ENCODE measurements at places on chromosomes 5 and 9.

GRCh38 chr5:1288439-1289335 is 6.2 kb downstream of the TERT start:
- no peak for DNase-seq

DNA sequence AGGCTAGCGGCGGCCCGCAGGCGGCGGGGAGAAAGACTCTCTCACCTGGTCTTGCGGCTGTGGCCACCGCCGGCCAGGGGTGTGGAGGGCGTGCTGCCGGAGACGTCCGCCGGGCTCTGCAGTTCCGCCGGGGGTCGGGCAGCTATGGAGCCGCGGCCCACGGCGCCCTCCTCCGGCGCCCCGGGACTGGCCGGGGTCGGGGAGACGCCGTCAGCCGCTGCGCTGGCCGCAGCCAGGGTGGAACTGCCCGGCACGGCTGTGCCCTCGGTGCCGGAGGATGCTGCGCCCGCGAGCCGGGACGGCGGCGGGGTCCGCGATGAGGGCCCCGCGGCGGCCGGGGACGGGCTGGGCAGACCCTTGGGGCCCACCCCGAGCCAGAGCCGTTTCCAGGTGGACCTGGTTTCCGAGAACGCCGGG is 253 bp downstream of the SLC12A2 start:
- DNase-seq: no peak

DNA sequence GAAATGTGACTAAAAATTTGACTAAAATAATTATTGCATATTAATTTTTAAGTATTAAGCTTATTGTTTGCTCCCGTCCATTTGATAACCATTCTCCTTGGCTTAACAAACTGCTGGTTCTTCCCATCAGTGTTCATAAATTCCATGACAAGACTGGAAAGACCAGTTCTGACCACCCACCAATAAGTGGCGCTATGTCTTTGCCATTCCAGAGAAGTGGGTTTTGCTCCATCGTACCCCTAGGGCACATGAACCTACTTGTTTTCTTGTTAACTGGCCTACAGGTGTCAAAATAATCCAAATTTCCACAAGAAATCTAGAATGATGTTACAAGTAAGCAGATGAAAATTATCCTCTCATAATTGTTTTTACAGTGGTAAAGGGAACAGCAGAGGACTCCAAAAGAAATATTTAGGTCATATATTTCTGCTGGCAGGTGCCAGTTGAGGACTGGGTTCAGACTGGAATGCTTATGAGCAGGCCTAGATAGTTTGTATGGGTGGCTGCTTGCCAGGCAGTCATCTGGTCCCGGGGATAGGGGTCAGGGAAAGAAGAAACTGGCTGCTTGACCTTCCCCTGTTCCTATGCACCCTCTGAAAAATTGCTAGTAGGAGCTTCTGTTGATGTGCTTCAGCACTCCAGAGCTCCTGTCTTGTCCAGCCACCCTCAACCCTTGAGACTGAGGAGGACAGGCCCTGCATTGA is 283.1 kb upstream of the ADAMTSL1 start:
- DNase-seq: no peak

GRCh38 chr5:14859980-14860379 is 11.6 kb downstream of the ANKH start:
- DNase-seq: no peak

DNA sequence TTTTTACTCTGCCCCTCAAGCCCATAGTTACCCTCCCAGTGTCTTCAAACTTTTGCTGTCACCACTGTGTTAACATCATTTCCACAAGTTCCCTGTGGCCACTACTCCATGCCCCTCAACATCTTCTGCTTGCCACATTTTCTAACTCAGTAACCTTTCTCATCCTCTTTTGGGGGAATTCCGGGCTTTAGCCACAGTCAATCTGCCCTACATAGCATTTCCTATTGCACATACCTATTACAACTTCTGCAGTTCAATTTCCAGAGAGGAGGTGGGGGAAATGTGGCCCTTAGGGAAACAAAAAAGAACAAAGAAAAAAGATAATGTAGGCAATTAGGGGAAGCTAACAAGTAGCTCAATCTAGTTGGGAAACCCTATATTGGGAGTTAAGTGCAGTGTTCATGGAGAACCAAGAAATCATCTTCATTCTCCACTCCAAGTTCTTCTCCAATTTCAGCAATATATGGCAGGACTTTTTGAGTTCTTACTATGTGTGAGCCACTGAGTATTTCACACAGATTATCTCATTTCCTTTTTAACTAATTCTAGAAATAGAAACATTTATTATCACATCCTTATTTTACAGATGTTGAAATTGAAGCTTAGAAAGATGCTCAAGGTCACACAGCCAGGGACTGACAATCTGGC is 40.2 kb upstream of the LPAR1 start:
- no peak for DNase-seq

DNA sequence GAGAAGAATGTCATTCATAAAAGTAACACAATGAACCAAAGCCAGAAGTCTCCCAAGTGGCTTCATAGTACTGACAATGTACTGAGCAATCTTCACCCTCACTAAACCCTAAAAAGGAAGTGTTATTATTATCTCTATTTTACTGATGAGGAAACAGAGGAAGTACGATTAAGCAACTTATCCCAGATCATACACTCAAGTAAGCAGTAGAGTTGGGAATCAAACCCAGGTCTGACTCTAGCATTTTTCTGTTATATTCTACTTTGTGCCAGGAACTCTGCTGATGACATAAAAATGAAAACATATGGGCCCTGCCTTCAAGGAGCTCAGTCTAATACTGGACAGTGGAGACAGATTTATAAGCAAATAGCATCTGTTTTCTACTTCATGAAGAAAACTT is 109.2 kb downstream of the RAPGEF6 start:
- no peak for DNase-seq

DNA sequence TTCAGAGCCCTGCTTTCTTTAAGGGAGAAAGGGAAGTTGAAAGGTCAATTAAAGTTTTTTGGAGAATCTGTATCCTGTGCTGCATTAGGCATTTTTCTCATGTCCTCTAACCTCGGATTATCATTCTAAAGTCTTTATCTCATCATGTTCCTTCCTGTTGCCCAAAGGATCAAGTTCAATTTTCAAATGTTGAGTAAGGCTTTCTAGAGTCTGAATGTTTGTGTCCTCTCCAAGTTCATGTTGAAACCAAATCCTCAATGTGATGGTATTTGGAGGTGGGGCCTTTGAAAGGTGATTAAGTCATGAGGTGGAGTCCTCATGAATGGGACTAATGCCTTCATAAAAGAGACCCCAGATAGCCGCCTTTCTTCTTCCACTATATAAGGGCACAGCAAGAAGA is 20.2 kb upstream of the TNC start:
- no peak for DNase-seq

- no peak for DNase-seq
Observed at GRCh38 chr9:79868567-79869189, 296.9 kb downstream of the TLE4 start.

GRCh38 chr9:15505921-15506320 is 4.8 kb downstream of the PSIP1 start:
- DNase-seq: no peak

DNA sequence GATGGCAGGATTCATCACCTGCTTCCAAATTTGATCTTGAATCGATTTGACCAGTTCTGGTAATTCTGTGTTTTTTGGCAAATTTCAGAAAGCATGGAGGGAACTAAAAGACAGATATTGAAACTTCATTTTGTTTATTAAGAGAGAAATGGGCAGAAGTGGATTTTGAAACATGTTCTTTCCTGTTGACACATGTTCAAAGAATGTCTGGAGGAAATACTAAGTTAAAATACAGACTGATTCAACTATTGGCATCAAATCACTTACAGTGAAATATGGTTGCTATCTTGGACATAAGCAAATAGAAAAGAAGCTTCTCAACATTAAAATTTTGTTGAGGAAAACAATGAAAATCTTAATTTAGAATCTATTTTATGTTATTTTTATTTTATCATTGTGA is 19.3 kb upstream of the GZMK start:
- DNase-seq: no peak

- no peak for DNase-seq
Observed at GRCh38 chr9:121598167-121598964, 53.1 kb upstream of the DAB2IP start.

DNA sequence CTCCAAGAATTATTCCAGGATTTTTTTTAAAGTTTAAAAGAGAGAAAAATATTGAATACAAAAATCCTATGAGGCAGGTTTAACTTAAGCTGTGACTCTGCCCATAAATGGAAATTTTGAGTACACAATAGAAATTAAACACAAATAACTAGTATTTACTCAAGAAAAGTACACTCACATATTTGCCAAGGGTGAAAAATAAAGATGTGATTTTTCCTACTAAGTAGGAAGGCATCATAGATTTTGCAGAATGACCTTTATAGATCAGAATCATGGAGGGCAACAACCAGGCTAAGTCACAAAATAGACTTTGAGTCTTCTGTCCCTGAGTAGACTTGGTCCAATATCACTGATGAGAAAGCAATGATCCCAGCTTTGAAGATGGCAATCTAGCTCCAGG is 102.7 kb upstream of the SLC12A2 start:
- no peak for DNase-seq

DNA sequence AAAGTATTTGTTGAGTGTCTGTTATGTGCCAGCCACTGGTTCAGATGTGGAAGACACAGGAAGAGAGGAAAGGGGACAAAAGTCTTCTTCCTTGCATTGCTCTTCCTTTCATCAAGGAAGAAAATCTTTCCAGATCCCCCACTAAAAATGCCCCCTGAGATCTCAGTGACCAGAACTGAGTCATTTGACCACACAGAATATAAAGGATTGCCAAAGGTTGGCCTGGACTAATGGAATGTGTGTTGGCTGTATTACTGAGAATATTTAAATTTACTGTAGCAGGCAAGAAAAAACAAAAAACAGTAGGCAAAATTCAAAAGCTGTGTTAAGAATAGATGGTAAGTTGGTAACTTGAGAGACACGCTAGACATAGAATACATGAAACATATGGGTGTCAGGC is 10.0 kb upstream of the SEPTIN8 start:
- DNase-seq: no peak

DNA sequence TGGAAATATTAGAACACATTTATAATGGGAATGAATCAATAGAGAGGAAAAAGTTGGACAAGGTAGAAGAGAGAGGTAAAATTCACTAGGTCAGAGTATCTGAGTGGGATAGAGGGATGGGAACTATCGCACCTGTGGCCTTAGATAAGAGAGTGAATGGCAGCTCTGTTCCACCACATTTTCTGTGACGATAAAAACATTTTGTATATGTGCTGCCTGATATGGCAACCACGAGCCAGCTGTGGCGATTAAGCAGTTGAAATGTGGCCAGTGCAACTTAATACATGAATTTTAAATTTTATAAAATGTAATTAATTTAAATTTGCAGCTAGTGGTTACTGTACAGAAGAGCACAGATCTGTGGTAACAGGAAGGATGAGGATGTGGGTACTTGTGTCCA is 46.7 kb downstream of the ZNF354A start:
- no peak for DNase-seq

GRCh38 chr5:42517164-42517563 is 93.9 kb downstream of the GHR start:
- no peak for DNase-seq

- DNase-seq: no peak
Observed at GRCh38 chr5:168843277-168844015, 264.3 kb upstream of the PANK3 start.

DNA sequence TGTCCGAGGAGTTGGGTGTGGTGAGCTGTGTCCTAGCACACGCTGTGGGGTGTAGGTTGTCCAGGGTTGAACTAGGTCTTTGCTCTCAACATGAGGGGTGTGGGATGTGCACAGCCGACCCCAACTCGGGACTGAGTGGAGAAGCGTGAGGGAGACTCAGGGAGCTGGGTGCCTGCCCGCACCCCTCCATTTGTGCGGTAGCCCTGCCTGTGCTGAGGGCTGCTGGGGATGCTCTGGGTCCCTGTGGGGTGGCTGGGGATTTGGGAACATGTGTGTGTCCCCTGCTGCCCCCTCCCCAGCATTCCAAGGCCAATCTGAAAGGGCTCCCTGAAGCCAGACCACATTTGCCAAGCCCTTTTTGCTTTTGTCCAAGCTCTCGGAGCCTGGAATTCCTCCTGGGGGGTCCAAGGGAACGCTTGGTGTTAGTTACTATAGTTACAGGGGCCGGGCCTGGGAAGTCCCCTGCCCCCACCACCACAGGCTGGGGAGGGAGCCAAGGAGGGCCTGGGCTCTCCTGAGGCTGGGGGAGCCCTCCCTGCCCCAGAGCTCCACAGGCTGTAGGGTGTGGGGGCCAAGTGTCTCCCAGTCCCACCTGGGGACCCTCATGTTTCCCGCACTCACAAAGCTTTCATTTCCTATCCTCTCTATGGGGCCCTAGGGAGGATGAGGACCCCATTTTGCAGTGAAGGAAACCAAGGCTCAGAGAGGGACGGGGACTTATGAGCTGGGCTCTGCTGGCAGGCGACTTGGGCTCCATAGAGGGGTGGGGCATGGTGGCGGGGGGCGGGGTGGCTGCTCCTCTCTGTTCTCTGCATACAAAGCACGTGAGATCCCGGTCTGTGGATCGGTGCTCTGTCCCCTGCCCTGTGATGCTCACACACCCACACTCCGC is 1.1 kb downstream of the CRB2 start:
- no peak for DNase-seq

DNA sequence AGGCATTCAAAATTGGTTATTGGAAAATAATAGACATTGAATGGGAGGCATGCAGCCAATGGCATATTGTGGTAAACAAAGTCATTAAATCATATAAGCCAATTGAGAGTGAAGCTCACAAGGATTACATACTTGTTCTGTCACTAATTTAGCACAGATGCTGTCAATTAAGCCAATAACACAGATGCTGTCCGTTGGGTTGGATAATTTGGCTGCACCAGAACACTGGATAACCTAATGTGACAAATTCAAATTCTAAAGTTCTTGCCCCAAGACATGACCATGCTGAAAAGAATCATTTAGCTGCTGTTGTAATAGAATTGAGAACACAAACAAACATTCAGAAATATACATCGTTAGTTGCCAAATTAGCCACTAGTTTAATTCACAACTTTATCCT is 1796.4 kb downstream of the EFNA5 start:
- no peak for DNase-seq

DNA sequence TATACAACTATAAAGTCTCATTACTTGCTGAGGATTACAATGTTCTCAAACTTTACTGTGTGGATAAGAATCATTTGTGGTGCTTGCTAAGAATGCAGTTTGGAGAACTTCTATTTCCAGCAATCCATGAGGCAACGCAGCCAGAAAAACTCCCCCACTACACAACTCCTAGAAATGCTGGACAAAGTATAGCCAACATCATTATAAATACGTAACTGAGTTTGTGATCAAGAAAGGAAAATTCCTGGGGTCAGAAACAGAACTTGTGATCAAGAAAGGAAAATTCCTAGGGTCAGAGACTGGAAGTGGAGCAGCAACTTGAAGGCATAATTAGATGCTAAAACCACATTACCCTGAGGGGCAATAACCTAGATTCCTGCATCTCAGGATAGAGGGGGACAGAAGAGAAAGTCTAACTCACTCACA is 81.1 kb downstream of the MAT2B start:
- DNase-seq: no peak

GRCh38 chr9:114790521-114790920 is 15.3 kb downstream of the TNFSF15 start:
- no peak for DNase-seq

- DNase-seq: no peak
Observed at GRCh38 chr5:59685191-59685530, 208.4 kb downstream of the PDE4D start.
